ENCODE measurements at places on chromosomes 3 and 15.

DNA sequence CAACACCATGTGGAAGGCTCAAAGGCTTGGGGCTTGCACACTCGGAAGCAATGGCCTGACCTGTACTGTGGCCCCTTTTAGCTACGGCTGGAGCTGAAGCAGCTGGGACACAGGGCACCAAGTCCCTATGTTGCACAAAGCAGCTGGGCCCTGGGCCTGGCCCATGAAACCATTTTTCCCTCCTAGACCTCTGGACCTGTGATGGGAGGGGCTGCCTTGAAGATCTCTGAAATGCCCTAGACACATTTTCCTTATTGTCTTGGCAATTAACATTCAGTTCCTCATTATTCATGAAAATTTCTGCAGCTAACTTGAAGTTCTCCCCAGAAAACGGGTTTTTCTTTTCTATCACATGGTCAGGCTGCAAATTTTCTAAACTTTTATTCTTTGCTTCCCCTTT, 85.6 kb upstream of the ALDH1A3 start:
- no peak for DNase-seq

DNA sequence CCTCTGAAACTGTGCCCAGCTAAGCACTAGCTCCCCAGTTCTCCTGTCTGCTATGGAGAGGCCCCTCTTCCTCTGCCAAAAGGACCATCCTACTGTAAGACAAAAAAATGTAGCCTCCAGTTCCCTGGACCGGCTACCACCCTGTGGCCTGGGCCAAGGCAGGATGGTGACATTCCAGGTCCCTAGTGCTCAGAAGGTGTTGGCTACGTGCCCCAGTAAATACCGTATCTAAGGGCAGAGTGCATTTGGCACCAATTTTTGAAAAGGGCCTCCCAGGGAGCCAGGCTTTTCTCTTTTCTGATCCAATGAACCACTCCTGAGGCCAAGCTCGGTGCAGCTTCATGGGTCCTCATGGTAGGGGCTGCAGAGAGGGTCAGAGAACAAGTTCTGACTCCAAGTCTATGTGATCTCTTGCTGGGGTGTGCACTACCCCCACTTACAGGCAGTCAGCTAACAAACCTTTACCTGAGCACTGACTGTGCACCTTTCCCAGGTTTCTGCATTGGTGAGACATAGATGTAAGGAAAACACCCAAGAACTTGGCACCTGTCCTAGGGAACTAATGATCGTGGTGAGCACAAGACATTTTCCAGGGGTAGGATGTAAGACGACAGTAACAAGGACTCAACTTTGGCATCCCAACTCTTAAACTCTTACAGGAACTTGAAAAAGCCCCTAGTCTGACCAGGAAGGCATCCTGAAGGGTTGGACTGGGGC, 32.6 kb downstream of the TLE3 start:
- DNase-seq: no peak

DNA sequence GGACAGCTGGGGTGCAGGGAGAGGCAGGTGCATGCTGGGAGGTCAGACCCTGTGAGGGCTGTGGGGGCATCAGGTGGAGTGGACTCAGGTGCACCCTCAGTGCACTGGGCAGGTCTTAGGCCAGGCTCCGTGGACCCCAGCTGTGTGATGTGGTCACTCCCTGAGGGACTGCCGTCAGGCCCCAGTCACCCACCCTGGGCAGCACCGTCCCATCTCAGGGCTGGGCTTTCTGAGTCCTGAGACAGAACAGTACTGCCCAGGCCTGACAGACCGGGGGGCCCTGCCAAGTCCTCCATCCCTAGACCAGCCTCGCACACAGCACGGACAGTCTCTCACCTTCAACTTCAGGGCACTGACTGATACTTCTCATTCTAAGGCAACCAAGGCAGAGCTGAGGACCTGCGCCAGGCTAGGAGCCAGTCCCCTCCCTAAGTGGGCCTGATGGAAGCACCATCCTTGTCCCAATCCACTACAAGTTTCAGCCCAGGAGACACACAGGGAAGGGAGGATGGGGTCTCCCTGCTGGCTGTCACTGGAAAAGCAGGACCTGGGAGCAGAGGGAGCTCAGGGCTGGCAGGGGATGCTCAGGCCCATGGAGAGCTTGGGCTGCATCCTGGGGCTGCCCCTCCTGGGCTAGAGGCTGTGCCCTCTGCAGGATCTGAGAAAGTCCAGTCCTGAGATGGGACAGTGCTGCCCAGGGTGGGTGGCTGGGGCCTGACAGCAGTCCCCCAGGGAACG, 86.3 kb downstream of the LMLN start:
- DNase-seq: no peak

DNA sequence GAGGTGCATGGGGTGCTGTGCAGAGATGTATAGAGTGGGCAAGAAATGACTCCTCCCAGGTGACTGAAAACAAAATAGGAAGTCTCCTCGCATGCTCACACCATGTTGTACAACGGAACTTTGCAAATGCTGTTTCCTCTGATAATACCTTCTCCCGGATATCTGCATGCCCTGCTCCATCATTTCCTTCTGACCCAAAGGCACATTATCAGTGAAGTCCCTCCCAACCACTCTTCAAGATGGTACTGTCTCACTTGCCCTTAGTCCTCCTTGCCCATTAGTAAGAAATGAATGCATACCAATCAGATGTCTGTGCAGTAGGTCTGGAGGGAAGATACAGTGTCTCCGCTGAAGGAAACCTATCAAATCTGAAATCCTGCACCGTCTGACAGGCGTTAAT, 12.0 kb downstream of the TMED3 start:
- DNase-seq: no peak

GRCh38 chr3:5389057-5389456, 201.6 kb downstream of the EDEM1 start:
- no peak for DNase-seq

- no peak for DNase-seq
These were observed 3.8 kb downstream of the IL1RAP start for GRCh38 chr3:190517687-190518086.

DNA sequence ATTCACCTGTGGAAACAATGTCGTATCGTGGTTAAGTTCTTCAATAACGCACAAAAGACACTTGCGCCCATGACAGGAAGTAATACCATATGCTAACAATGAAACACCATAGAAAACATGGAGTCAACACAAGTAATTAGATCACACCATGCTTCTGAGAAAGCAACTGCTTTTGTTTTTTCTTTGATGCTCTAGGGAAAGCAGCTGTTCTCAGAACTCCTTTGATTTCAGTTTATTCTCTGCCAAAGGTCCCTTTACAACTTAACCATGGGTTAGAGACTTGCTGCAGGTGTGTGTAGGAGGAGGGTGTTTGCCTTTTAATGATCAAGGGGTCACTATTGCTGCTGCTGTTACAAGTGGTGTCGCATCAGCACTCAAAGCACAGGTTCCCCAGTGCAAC, 324.0 kb upstream of the SLCO3A1 start:
- DNase-seq: no peak

DNA sequence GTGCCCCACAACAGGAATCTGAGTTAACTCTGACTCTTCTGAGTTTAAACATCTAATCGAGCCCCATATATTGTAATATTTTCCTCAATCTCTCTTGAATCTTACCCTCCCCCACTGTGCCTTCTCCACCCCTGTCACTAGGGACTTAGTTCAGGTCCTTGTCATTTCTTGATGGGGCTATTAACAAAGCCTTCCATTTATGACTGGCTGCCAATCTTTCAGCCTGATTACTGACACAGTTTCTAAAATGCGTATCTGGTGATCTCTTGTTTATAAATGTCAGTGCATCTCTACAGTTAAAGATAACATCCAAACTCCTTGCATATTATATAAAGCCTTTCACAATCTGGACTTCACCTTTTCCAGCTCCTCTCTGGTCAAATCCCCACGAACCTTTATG, 124.3 kb downstream of the IGSF11 start:
- no peak for DNase-seq

- no peak for DNase-seq
These were observed 59.6 kb downstream of the ITGA11 start for GRCh38 chr15:68372291-68372811.

GRCh38 chr15:73330206-73331051, 38.3 kb downstream of the HCN4 start:
- DNase-seq: no peak

GRCh38 chr15:60009124-60009960, 5.2 kb downstream of the FOXB1 start:
- DNase-seq: no peak

DNA sequence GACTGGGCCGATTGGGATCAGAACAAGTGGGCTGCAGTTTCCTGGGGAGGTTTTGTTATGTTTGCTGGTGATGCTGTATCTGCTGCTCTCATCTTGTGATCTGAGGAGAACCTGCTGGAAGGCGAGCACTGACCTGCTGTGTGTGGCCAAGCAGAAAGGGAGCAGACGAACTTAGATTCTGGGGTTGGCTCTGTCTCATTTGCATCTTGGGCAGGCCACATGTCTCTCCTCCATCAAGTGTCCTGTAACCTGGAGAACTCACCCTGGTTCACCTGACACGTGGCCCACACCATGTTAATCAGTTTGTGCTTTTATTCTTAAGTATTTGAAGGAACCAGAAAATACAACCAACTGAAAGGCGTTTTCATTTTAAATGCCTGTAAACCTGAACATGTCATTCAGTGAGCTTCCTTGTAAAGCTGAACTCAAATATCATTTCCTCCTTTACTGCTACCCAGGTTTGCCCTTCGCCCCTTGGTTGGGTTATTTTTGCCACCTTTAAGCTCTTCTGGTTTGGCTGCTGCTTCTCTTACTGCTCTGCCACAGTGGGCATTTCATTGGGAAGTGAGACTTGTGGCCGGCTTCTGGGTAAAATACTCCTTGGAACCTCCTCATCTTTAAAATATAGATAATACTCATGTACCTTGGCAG, 33.5 kb upstream of the TRAK1 start:
- DNase-seq: no peak

DNA sequence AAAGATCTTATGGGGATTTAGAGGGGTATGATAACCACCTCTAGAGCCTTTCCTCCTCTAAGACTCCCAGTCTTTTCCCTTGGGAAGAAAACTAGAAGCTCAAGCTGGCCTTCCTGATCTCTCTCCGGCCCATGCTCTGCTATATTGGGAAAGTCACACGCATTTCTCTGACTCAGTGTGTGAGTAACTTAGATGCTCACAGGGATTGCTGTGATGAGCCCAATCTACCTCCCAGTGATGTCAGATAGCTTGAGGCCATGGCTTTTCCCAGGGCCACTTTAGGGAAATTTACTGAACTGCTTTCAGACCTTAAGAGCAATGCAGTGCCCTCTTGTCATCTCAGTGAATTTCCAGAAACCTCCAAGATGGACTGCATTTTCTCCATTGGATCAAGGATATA, 8.6 kb upstream of the ST8SIA2 start:
- DNase-seq: no peak

GRCh38 chr3:4656059-4656458, 162.9 kb downstream of the ITPR1 start:
- DNase-seq: no peak

- DNase-seq: no peak
These were observed 875.6 kb upstream of the ROBO1 start for GRCh38 chr3:80643421-80643820.

GRCh38 chr3:33388374-33389100, 51.7 kb downstream of the UBP1 start:
- DNase-seq: no peak

All from stimulated activated CD4-positive, alpha-beta T cell treated with anti-CD3 and anti-CD28 coated beads, Interleukin-12 subunit alpha, Interleukin-12 subunit beta, amount 100 ng/mL, for 48 hours (primary cell).